ENCODE measurements at places on chromosomes 11 and 22. TPM values are rescaled to one million over a fixed set of nuclear protein-coding genes. Genes with fewer than 3 reads are reported as not detected.

PLET1 gene
- total RNA-seq = not detected

ARHGAP20 gene
- total RNA-seq = 3.5 TPM

DNA sequence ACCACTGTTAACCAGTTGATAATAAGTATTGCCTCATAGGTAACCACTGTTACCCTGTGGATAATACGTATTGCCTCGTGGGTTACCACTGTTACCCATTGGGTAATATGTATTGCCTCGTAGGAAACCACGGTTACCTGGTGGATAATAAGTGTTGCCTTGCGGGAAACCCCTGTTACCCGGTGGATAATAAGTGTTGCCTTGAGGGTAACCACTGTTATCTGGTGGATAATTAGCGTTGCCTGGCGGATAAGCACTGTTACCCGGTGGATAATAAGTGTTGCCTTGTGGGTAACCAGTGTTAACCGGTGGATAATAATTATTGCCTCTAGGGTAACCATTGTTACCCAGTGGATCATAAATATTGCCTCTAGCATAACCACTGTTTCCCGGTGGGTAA is 27.3 kb upstream of the NXPE4 start:
- H3K27ac ChIP-seq = no peak overlapping the region
- H3K4me1 ChIP-seq = no peaks in the 10 kb centered on the region
- H3K27me3 ChIP-seq = no peaks in the 10 kb centered on the region
- no peak overlapping the region for H3K4me3 ChIP-seq
- no peak for DNase-seq

GRCh38 chr11:35036639-35037038 is 102.3 kb upstream of the CD44 start:
- no peak overlapping the region for H3K27ac ChIP-seq
- no peak overlapping the region for H3K4me3 ChIP-seq
- no peaks in the 10 kb centered on the region for H3K4me1 ChIP-seq
- DNase-seq = no peak
- no peaks in the 10 kb centered on the region for H3K27me3 ChIP-seq

GRCh38 chr22:21857481-21857914 is 9.9 kb downstream of the MAPK1 start:
- no peaks in the 10 kb centered on the region for H3K27me3 ChIP-seq
- no peak overlapping the region for H3K4me3 ChIP-seq
- H3K4me1 ChIP-seq = peaks cover 96% of the 10 kb centered on the region
- H3K27ac ChIP-seq = no peak overlapping the region
- DNase-seq = no peak
- no peaks in the 10 kb centered on the region for H3K36me3 ChIP-seq
